Aorta (tissue), 5 donors: ENCODE measurements at places on chromosomes 7 and 10.

DNA sequence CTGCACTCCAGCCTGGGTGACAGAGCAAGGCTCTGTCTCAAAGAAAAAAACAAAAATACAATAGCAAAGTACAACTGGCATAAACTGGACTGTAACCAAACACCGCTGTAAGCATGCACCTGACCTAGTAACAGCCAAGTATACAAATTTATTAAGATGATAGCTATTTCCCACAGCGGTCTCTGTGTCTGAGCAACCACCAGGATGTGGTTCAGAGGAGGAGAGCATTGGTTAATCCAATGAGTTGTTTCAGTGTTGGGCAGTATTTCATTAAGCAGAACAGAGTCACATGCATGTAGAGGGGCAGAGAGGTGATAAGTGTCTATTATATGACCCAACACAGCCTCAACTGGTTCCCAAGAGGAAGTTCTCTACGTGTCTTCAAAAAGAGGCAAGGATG, 4.0 kb downstream of the SLC16A12 start:
- DNase-seq = no peak

GRCh38 chr10:33240931-33241330, 93.5 kb downstream of the NRP1 start:
- DNase-seq = no peak

GRCh38 chr7:152383341-152384234, 52.2 kb downstream of the KMT2C start:
- DNase-seq = no peak

- DNase-seq = peak; percentile 33
These were observed 60.0 kb upstream of the NKX6-2 start for GRCh38 chr10:132845780-132846595.

DNA sequence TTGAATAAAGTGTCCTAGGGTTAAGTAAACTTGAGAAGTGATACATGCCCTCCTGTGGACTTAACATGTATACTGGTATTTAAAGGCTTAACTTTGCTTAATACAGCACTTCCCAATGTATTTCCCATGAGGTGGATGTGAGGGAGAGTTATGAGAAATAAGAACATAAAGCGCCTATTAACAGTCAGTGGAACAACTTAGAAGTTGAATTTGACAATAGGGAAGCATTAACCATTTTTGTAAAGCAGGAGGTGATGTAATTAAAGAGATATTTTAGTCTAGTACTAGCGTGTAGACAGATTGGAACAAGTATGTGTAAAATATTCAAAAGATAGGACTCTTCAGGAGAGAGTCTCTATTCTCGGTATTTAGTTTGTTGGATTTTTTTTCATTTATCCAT, 322.4 kb downstream of the GPR158 start:
- no peak for DNase-seq

GRCh38 chr7:39094731-39095130, 117.0 kb downstream of the POU6F2 start:
- no peak for DNase-seq

DNA sequence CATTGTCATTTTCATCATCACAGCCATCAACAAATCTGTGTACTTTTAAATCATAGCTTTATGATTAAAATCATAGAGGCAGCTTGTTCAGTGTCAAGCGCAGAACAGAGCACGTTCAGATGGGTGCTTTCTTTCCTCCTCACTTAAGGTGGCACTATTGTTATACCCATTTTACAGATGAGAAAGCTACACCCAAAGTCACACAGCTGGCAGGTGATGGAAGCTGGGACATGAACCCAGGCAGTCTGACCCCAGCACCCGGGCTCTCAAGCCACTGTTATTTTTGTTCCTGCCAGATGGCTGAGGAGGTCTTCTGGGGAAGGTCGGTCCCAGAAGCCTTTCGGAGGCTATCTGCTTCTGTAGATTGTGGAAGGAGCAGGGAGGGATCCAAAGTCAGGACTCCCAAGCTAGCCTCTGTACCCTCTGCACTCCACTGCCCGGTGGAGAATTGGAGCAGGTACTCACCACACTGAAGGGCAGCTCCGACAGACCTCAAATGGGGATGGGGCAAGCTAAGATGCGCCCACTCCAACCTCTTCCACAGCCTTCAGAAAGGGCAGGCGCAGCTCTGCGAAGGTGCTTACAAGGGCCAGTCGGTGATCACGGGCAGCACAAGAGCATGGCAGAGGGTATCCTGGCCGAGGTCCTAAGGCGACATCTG, 610 bp downstream of the AVPI1 start:
- no peak for DNase-seq

DNA sequence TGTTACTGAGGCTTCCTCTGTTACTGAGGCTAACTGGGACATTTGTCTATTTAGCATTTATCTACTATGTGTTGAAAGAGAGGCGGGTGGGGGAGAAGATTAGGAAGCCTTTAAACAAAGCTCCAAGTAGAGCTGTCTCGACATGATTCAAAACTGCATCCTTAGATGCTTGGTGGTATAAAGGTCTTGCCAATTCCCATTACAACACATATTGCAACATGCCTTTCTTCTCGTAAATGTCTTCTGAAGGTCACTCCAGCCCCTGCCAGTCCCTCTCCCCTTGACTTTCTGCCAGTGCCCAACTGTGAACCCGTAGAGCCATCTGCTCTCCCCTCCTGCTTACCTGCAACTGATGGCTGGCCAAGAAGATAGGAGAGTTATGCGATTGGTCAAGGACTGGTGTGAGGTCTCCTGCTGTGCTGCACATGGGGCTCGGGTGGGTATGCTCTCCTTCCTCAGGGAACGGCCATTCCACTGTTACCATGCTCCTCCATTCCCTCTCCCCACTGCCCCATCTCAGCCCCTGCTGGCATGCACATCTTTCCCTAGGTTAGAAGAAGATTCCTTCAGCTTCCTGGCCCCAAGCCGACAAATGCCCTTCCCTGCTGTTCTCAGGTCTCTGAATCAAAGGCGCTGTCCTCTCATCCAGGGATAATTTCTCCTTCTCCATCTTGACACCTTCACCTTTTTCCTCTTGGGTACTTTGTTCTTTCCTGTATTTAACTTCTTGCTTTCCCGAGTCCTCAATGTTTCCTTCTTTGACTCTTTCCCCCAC, 43.6 kb upstream of the ZNF32 start:
- no peak for DNase-seq

DNA sequence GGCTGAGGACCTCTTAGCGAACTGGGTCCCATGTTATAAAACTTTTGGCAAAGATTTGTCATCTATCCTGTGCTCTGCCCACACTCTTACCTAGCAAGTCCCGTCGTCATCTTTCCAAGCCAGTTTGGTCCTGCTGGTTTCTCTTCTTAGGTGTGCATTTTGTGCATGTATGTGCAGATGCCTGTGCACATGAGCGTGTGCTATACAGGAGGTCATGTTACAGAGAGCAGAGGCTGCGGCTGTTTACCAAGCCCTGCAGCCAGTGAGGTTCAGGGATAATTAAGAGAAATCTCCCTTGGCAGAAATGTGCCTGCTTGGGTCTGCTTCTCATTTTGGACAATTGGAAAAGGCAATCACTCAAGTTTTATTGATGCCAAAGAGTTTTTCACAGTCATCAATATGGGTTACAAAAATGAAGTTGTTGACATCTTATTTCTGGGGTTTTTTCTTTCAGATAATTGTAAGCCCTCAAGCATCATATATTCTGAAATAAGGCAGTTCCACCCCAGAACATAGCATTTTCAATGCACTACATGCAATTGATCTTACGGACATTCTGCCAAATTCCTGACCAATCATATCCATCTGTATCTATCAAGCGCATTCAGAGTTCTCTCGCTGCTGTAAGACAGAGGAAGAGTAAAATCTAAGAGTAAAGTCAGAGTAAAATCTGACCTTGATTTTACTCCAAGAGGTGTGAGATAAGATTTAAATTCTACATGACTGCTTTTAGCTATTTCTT, 361.4 kb upstream of the ZNF32 start:
- no peak for DNase-seq

DNA sequence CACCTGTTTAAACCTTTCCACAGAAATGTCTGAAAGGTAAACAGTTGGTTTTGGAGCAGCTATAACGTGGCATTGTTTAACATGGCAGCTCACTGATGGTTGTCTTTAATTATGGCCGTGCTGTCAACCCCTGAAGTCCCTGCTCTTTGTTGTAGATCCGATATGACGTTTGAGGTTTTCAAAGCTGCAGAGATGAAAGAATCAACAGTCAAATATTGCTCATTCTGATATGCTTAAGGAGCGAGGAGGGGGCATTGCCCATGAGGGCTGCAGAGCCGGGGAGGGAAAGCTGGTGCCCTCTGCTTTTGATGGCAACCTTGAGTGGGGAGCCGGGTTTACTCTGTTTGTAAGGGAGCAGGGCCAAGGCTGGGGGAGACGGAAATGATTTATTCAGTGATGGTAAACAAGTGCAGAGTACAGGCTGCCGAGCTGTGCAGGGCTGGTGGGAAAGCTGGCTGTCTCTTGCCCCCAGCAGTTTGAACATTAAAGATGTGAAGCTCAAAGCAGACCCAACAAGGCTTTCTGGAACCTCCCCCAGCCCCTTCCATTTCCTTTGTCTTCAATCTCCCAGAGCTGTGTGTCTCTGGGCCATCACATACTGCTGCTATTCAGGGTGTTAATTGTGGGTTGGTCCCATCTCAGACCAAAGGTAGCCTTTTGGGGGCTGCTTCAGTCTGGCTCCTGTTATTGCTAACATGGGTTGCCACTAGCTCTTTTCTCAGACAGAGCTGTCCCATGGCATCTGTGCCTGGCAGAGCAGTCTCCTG, 345.5 kb downstream of the LRMDA start:
- DNase-seq = no peak

- DNase-seq = no peak
These were observed 51.5 kb downstream of the DOCK4 start for GRCh38 chr7:112154690-112155089.

- no peak for DNase-seq
These were observed 136.1 kb downstream of the PLXNA4 start for GRCh38 chr7:132440151-132440550.

DNA sequence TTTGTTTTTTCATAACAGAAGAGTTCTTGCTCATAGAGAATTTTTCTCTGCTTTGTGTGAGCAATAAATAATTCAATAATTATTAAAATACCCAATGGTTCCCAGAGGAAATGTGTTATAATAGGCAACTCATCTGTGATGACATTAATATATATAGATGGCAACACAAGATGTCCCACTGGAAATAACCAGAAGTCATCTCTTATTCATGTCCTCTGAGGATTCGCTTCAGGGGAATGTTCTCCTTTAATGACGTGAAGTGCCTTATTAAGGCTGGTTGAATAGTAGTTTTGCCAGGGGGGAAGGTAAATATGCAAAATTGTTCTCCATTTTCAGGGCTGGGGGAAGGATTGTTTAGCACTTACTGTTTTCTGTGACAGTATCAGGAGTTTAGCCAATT, 3.1 kb downstream of the SLC39A12 start:
- DNase-seq = no peak

DNA sequence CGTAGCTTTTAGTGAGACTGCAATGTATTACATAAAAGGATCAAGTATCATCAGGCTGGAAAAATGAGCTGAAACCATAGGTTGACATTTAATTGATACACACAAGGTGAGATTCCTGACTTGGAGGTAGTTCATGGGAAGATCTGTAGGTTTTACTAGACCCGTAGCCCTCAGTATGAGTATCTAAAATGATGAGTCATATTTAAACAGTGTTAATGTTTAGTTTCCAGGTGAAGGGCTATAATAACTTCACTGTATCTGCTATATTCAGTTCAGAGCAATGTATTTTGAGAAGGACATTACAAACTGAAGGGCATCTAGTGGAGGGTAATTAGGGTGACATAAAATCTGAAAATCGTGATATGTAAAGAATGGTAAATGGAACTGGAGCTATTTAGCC, 35.0 kb downstream of the ENTPD1 start:
- no peak for DNase-seq

GRCh38 chr7:98629001-98629431, 11.9 kb downstream of the NPTX2 start:
- DNase-seq = no peak

DNA sequence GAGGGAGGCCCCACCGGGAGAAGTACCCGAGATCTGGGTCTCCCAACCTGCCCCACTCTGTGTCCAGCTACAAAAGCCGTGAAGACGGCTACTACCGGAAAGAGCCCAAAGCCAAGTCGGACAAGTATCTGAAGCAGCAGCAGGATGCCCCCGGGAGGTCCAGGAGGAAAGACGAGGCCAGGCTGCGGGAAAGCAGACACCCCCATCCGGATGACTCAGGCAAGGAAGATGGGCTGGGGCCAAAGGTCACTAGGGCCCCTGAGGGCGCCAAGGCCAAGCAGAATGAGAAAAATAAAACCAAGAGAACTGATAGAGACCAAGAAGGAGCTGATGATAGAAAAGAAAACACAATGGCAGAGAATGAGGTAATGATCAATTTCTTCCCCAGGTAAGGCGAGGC, 59.1 kb upstream of the PDCD4 start:
- DNase-seq = no peak

DNA sequence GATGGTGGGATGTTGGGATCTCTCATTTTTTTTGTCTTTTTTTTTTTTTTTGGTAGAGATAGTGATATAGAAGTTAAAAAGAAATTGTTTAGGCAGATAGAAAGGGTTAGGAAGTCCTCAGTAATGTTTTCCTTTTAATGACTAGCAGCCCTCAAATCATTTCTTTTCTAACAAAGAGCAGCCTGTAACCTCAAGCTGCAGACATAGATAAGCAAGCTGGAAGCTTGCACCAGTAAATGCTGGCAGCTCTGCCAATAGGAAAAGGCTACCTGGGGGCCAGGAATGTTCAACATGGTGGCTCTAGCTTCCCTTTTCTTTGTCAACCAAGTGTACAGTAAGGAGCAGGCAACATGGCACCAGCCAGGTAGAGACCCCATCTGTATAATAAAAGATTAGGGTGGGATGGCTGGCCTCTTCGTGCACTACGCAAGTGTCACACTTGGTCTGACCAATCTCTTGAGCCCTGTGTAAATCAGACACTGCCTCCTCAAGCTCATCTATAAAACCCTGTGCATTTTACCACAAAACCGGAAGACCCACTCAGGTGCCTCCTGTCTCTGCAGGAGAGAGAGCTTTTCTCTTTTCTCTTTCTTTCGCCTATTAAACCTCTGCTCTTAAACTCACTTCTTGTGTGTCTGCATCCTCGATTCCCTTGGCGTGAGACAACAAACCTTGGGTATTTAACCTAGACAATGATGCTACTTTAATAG, 212.9 kb downstream of the SNX10 start:
- DNase-seq = no peak

GRCh38 chr7:69318794-69319193, 279.5 kb upstream of the AUTS2 start:
- DNase-seq = no peak

- DNase-seq = no peak
These were observed 470.8 kb upstream of the SEMA3A start for GRCh38 chr7:84665339-84665738.

DNA sequence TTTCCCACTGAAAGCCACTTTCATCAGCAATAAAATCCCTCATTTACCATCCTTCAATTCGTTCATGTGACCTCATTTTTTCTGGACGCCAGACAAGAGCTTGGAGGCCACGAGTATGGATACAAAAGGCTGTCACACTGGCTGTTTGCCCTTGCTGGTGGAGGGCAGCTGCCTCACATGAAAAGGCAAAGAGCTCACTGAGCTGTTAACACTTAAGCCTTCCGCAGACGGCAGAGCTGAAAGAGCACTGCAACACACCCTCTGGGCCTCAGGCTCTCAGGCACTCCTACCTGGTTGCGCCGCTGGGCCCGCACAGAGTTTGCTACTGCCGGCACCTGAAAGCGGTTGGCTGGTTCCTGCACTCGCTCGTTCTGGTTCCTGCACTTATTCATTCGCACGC, 193.5 kb downstream of the CFTR start:
- no peak for DNase-seq
